Activated CD8-positive, alpha-beta T cell treated with anti-CD3 and anti-CD28 coated beads, Interleukin-2, amount 10 ng/mL, durations not matched to agents 7 days and 5 days (primary cell): ENCODE measurements at places on chromosomes 7 and 10.
A peak's percentile ranks its signal among the peaks of the same experiment; 100 is the strongest.

DNA sequence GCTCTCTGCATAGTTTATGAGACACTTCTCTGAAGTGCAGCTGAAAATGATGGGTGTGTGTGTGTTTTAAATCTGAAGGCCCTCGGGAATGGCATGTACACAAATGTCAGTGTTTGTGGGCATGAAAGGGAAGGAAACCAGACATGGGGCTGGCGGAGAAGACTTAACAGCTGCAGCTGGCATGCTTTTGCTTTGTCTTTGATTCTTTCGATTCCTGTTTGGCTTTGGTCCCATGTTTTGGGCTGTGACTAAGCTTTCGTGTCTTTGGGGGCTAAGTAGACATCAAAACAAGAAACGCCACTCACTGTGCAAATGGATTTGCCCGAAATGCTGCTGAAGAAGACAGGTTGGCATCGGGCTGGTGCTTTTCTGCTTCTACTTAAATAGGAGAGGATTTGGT, 179.3 kb downstream of the PFKFB3 start:
- DNase-seq: peak; percentile 51

GRCh38 chr7:94660006-94660405, 4.1 kb upstream of the SGCE start:
- no peak for DNase-seq

DNA sequence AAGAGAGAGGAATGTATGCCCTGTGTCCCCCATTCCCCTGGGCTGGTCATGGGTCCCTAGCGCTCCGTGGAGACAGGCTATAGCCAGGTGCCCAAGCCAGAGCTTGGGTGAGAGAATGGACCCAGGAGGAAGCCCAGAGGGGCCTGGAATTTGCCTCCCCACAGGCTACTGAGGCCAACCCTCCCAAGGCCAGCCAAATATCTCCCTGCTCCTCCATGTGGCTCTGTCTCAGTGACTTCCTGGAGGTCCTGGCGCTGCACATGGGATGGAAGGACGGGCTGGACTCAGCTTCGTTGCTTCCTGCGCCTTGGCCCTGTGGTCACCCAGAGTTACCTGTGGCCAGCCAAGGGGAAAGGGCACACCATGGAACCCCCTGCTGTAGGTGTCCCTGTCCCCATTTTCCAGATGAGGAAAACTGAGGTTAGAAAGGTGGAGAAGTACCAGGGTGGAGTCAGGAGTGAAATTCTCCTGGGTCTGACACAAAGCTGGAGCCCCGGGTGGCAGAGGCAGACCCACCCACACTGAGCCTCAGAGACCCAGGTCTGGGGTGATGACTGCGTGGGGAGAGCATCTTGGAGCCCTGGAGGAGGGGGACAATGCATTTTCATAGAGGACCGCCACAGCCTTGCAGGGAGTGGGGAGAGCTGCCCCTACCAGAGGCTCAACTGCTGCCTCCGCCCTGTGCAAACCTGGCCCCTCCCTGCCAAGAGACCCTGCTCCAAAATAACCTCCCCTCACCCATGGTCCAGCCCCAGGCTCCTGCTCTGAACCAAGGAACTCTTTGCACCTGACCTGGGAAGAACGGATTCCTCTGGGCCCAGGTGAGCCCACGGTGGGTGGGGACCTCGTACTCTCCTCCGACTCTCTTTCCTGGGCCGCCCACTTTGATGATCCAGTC, 42.6 kb downstream of the TMEM270 start:
- DNase-seq: no peak

DNA sequence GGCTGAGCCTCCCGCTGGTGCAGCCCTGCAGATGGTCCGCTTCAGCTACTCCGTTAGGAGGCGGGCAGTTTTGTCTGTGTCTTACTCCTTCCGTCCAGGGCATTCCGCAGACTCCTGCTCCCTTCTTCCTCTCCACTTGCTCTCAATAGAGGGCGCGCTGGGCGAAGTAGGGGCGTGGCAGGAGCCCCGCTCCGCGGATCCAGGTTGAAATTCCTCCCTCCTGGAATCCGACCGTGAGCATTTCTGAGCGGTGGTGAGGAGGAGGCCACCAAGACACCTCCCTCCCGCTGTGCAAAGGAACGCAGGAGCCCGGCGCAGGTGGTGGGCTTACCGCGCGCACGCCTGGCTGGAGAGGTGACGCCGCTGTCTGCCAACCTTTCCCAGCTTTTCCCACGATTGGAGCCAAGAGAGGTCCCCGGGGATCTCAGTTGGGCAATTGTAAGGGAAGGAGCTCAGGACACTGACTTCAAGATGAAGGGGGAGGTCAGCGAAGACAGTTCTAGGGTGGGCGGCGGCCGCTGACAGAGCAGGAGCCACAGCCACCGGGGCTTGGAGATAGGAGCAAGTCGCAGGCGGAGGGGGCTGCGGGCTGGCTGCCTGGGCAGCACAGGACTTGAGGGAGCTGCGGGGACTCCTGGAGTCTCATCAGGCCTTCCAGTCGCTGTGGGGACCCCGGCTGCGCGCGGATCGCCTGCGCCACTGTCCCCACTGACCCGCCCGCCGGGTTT, 1011.3 kb downstream of the XPNPEP1 start:
- no peak for DNase-seq

- no peak for DNase-seq
Observed at GRCh38 chr10:79022565-79023230, 46.1 kb upstream of the ZMIZ1 start.
